H7 (cell line): ENCODE measurements at places on chromosomes 12 and 14. TPM values are rescaled to one million over a fixed set of nuclear protein-coding genes. Genes with fewer than 3 reads are reported as not detected.

REP15 gene
- total RNA-seq, result 0.15 and 0.35 TPM in 2 replicates

NID2 gene
- total RNA-seq, result 5.1 and 9.6 TPM in 2 replicates

MORN3 gene
- total RNA-seq, result 0.31 and 1.5 TPM in 2 replicates

KRT79 gene
- not detected in 2 replicates for total RNA-seq

ADAM21 gene
- 0.03 TPM in 1 of 2 replicates, not detected in the other for total RNA-seq

ZBTB42 gene
- 9.1 and 9.5 TPM in 2 replicates for total RNA-seq

ARG2 gene
- total RNA-seq, result 32.1 and 40.9 TPM in 2 replicates

DIO2 gene
- total RNA-seq, result not detected in 2 replicates

OR6C2 gene
- total RNA-seq, result not detected in 2 replicates

RPL10L gene
- total RNA-seq, result not detected in 2 replicates

RNF212B gene
- total RNA-seq, result 0.24 TPM in 1 of 2 replicates, not detected in the other

IFI27 gene
- 0.62 TPM in 1 of 2 replicates, not detected in the other for total RNA-seq
